Gastroesophageal sphincter (tissue), 4 donors: ENCODE measurements at places on chromosomes 4 and X. TPM values are rescaled to one million over a fixed set of nuclear protein-coding genes. Genes with fewer than 3 reads are reported as not detected.
A peak's percentile ranks its signal among the peaks of the same experiment; 100 is the strongest.

- ATAC-seq: no peak
- H3K4me3 ChIP-seq: no peak overlapping the region
- H3K27ac ChIP-seq: no peak overlapping the region
- no peaks in the 10 kb centered on the region for H3K36me3 ChIP-seq
- no peaks in the 10 kb centered on the region for H3K27me3 ChIP-seq
- H3K4me1 ChIP-seq: no peaks in the 10 kb centered on the region
These were observed 41.3 kb upstream of the UGT2B4 start for GRCh38 chr4:69536980-69537379.

DNA sequence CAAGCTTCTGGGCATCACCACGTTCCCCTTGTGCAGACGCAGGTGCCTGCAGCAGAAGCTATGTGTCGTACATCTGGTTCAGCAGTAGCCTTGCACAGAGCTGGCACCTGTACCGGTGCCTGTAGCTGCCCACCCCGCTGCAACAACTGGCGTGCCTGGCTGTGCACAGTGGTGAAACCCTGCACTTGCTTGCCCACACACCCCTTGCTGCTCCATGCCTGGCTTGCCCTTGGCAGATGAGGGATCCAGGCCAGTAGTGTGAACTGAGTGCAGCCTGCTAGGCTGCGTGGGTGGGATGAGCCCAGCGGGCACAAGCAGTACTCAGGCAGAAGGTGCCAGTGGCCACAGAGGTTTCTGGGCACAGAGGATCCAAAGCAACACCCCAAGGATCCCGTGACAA, 528.4 kb downstream of the PPARGC1A start:
- H3K27me3 ChIP-seq: no peaks in the 10 kb centered on the region
- H3K27ac ChIP-seq: no peak overlapping the region
- H3K4me3 ChIP-seq: no peak overlapping the region
- ATAC-seq: no peak

The DGKK gene
- not detected for total RNA-seq

- no peaks in the 10 kb centered on the region for H3K36me3 ChIP-seq
- H3K27me3 ChIP-seq: no peaks in the 10 kb centered on the region
- H3K4me3 ChIP-seq: no peak overlapping the region
These were observed 63.8 kb downstream of the STOX2 start for GRCh38 chr4:183968931-183969330.

The UGT8 gene
- total RNA-seq: 0.27 TPM

- peaks cover 14% of the 10 kb centered on the region for H3K4me1 ChIP-seq
- peak overlapping the region; percentile 6 for H3K27ac ChIP-seq
- no peak overlapping the region for H3K4me3 ChIP-seq
- H3K36me3 ChIP-seq: no peaks in the 10 kb centered on the region
These were observed 46.0 kb downstream of the FNIP2 start for GRCh38 chr4:158814636-158815330.

The NXF2 gene
- total RNA-seq: not detected

The UGT2A1 gene
- total RNA-seq: not detected

DNA sequence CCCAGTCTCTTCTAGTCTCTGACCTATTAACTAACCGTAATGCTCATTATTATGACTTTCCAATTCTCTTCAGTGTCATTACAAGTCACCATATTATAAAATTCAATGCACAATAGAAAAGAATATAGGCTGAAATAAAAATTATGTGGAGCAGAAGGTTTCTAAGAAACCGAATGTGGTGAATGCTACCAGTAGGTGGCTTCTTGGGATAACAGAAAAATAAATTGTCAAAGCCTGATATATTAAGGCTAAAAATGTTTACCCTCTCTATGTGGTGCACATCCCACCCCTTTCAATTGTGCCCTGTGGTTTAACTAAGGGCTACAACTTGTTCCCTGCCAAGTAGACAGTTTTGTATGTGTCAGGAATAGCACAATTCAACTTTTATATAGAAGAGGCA, 624.6 kb upstream of the TECRL start:
- no peaks in the 10 kb centered on the region for H3K36me3 ChIP-seq
- no peaks in the 10 kb centered on the region for H3K27me3 ChIP-seq
- no peak for ATAC-seq
- no peak overlapping the region for H3K27ac ChIP-seq
- no peak overlapping the region for H3K4me3 ChIP-seq

- ATAC-seq: peak; percentile 61
- H3K27ac ChIP-seq: no peak overlapping the region
- no peaks in the 10 kb centered on the region for H3K4me1 ChIP-seq
- no peak overlapping the region for H3K4me3 ChIP-seq
- no peaks in the 10 kb centered on the region for H3K36me3 ChIP-seq
These were observed 69.3 kb upstream of the LDB2 start for GRCh38 chr4:16967722-16968121.

GRCh38 chr4:87540146-87541058, 11.2 kb upstream of the SPARCL1 start:
- H3K27ac ChIP-seq: peak overlapping the region; percentile 86
- no peaks in the 10 kb centered on the region for H3K27me3 ChIP-seq
- no peaks in the 10 kb centered on the region for H3K36me3 ChIP-seq
- H3K4me3 ChIP-seq: peak overlapping the region; percentile 13
- H3K4me1 ChIP-seq: peaks cover 7% of the 10 kb centered on the region

DNA sequence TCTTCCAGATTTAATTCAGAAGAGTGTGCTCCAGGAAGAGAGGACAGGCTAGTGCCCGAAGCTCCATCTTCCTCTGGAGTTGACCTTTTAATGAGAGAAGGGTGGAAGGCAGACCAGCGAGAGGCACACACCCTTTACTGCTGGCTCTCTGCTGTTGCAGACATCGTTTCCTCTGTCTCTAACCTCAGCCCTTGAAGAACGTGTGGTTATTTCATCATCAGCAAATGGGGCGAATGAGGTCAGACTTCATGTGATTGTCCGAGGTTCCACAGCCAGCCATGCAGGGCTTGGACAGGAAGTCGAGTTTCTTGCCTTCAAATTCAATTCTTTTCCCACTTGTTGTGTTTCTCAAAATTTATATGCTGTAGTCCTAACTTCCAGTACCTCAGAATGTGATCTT, 155.2 kb upstream of the MSX1 start:
- no peak overlapping the region for H3K4me3 ChIP-seq
- no peak overlapping the region for H3K27ac ChIP-seq
- ATAC-seq: no peak
- H3K36me3 ChIP-seq: no peaks in the 10 kb centered on the region
- H3K4me1 ChIP-seq: no peaks in the 10 kb centered on the region

The WDFY3 gene
- total RNA-seq: 140 TPM

The RTL5 gene
- 19.0 TPM for total RNA-seq

The DDIT4L gene
- total RNA-seq: 5.0 TPM

The PNPLA4 gene
- 10.0 TPM for total RNA-seq

GRCh38 chrX:47723689-47724088, 64.7 kb upstream of the UXT start:
- no peak overlapping the region for H3K4me3 ChIP-seq
- no peaks in the 10 kb centered on the region for H3K27me3 ChIP-seq
- no peaks in the 10 kb centered on the region for H3K36me3 ChIP-seq
- H3K27ac ChIP-seq: no peak overlapping the region
- no peak for ATAC-seq
- H3K4me1 ChIP-seq: no peaks in the 10 kb centered on the region

DNA sequence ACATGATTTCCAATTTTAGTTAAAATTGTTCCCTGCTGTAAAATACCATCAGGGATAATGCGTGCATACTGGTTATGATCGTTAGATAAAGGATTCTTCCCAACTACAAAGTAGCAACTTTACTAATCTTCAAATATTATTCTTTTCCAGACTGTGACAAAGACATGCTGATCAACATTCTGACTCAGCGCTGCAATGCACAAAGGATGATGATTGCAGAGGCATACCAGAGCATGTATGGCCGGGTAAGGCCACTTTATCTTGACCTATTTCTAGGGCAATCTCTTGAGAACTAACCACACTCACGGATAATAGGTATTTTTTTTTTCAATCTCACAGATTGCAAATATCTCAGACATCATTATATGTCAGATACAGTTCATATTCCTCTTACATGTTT, 47.0 kb downstream of the ANXA10 start:
- no peaks in the 10 kb centered on the region for H3K4me1 ChIP-seq
- no peak for ATAC-seq
- H3K27ac ChIP-seq: no peak overlapping the region
- H3K4me3 ChIP-seq: no peak overlapping the region
- H3K27me3 ChIP-seq: no peaks in the 10 kb centered on the region

- H3K27ac ChIP-seq: no peak overlapping the region
- no peaks in the 10 kb centered on the region for H3K27me3 ChIP-seq
- H3K4me1 ChIP-seq: no peaks in the 10 kb centered on the region
- H3K4me3 ChIP-seq: no peak overlapping the region
- no peak for ATAC-seq
- no peaks in the 10 kb centered on the region for H3K36me3 ChIP-seq
These were observed 8.5 kb downstream of the SPP1 start for GRCh38 chr4:87983996-87984395.

DNA sequence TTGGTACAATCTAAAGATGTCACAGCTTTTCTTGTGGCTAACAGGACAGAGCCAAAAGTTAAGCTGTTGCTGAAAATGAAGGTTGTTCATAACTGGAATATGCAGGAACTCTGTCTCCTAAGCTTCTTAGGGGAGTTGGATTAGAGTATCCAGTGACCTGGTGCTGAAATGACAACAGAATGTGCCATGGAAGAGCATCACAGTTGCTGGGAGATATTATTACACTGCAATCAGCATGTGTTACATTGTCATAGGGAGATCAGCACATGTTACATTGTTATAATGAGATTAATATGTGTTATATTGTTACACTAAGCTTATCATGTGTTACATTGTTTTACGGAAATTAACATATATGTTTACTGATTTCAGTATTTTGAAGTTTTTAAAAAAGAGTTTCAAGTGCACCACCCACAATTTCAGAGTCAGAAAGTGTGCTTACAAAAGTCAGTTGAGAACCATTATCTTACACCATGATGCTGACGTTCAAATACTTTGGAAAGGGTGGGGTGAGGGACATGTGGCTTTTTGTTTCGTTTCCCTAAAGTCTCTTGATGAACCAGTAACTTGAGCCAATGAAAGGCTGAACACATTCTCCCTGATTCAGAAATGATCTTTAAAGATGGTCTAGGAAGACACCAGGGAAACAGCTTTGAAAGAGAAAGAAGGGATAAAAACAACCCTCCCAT, 113.4 kb downstream of the DRD5 start:
- no peak for ATAC-seq
- no peaks in the 10 kb centered on the region for H3K36me3 ChIP-seq
- H3K4me3 ChIP-seq: no peak overlapping the region
- H3K27ac ChIP-seq: no peak overlapping the region

The SPANXC gene
- not detected for total RNA-seq

GRCh38 chrX:51893931-51894696, 691 bp downstream of the MAGED1 start:
- H3K27me3 ChIP-seq: no peaks in the 10 kb centered on the region
- ATAC-seq: no peak
- H3K4me1 ChIP-seq: no peaks in the 10 kb centered on the region
- peak overlapping the region; percentile 87 for H3K27ac ChIP-seq
- H3K36me3 ChIP-seq: peaks cover 21% of the 10 kb centered on the region

- H3K27me3 ChIP-seq: no peaks in the 10 kb centered on the region
- peak overlapping the region; percentile 71 for H3K27ac ChIP-seq
- peaks cover 100% of the 10 kb centered on the region for H3K36me3 ChIP-seq
- H3K4me3 ChIP-seq: no peak overlapping the region
- peaks cover 66% of the 10 kb centered on the region for H3K4me1 ChIP-seq
- no peak for ATAC-seq
These were observed 167.8 kb downstream of the AFAP1 start for GRCh38 chr4:7771541-7772507.

DNA sequence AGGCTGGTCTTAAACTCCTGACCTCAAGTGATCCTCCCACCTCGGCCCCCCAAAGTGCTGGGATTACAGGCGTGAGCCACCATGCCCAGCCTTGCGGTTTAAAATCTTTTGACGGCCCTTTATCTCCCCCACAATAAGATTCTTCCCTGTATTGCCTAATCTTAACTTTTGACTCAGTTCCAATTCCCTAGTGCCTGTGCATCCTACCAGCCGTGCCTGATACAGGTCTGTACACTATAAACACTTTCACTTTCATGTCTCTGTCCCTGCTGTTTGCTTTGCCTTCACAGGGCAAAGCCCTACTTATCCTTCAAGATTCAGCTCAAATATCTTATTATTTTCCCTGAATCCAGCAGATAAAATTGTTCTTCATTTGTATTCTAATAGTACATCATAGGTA, 74.6 kb downstream of the WDR44 start:
- H3K27ac ChIP-seq: peak overlapping the region; percentile 45
- peak; percentile 48 for ATAC-seq

The CYTL1 gene
- total RNA-seq: 3.0 TPM

DNA sequence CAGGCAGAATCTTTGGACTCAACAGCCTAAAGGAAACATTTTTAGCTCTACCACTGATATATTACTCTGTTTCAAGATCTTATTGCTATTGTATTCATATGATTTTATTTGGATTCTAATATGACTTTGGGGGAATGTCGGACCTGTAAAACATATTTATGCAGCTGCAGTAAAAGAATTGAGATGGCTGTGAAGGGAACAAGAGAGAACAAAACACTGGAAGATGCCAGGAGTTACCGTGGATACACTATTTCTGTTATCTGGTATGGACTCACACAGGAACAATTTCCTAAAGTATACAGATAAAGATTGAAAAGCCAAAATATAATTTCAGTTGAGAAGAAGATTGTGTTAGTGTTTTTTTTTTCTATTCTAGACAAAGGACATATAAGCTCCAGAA, 113.0 kb upstream of the DCLK2 start:
- H3K27me3 ChIP-seq: no peaks in the 10 kb centered on the region
- H3K36me3 ChIP-seq: no peaks in the 10 kb centered on the region
- no peak overlapping the region for H3K4me3 ChIP-seq
- no peak overlapping the region for H3K27ac ChIP-seq
- ATAC-seq: no peak

- no peaks in the 10 kb centered on the region for H3K27me3 ChIP-seq
- no peak for ATAC-seq
- no peaks in the 10 kb centered on the region for H3K4me1 ChIP-seq
- H3K36me3 ChIP-seq: no peaks in the 10 kb centered on the region
- no peak overlapping the region for H3K4me3 ChIP-seq
These were observed 264.6 kb upstream of the HAND2 start for GRCh38 chr4:173794662-173795061.
